ENCODE measurements at places on chromosomes 4 and X.

GRCh38 chr4:68738036-68738435 is 67.6 kb upstream of the UGT2B15 start:
- no peak for DNase-seq

DNA sequence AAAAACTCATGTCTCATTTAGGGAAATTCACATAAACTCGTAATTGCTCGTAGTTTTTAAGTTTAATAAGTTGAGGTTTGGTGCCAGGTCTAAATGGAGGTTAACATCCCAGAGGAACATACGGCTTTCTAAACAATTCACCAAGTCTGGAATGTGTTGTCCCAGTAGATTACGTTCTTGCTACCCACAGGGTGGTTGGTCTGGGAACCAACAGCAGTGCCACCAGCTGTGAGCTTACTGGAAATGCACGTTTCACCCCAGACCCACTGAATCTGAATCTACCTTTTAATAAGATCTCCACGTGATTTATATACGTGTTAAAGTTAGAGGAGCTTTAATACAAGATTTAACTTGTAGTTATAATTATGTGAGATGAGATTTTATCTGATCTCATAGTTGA is 134.3 kb downstream of the BMPR1B start:
- no peak for DNase-seq

GRCh38 chr4:57231781-57232180 is 121.6 kb upstream of the IGFBP7 start:
- no peak for DNase-seq

DNA sequence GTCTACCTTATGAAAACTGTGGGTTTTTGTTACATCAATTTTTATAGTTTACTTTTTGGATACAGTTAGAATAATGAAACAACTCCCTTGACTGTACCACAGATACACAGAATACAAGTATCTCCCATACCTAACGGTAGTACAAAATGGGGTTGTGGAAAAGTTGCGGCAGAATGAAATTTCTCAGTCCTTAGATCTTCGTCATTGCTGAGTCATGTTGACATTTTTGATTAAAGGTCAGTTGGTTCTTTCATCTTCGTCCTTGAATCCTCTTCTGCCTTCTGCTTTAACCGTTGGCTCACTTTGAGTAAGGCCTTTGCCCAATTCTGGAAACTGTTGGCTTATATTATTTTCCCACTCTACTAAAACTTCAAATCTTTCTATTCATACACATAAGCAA is 75.6 kb downstream of the TRIML1 start:
- DNase-seq: no peak

- DNase-seq: no peak
Observed at GRCh38 chr4:128869776-128870509, 60.4 kb downstream of the JADE1 start.

GRCh38 chr4:75229806-75230570 is 284.2 kb downstream of the RCHY1 start:
- DNase-seq: no peak

DNA sequence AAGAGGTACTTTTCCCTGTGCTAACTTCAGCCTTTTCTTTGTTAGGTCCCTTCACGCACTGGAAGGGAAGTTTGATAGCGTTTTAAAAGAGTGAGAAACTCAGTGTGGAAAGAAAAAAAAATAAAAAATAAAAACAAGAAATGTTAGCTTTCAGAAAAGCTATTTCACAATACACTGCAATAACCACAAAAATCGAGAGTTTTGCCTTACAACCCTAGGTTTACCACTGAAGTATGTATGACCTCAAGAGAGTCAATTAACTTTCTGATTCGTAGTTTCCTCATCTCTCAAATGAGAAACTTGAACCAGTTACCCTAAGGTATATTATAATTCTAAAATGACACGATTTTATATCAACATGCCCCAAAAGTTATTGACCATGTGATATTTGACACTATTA is 93.9 kb upstream of the JADE1 start:
- DNase-seq: no peak

DNA sequence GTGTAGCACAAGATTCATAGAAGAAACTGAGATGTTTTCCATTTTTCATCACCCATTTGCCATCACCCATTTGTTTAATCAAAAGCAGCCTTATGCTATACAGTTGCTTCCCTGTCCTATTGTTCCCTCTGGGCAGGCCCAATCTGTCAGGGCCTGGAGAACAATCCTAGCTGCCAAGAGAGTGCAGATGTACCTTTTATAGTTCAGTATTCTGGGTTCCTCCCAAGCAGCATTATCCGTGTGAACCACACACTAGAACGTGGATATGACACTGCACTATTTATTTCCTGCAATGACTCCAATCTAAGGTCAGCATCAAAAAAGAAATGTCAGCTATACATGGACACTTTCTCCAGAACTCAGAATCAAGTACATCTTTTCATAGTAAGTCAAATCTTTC is 269.0 kb downstream of the ADGRA3 start:
- DNase-seq: no peak

GRCh38 chrX:133290076-133290475 is 71.9 kb upstream of the TFDP3 start:
- DNase-seq: no peak

GRCh38 chr4:122845066-122845465 is 18.4 kb downstream of the FGF2 start:
- DNase-seq: no peak

- no peak for DNase-seq
Observed at GRCh38 chrX:47634871-47635575, 5.3 kb upstream of the CFP start.

- DNase-seq: no peak
Observed at GRCh38 chr4:109622626-109623025, 62.6 kb downstream of the MCUB start.

DNA sequence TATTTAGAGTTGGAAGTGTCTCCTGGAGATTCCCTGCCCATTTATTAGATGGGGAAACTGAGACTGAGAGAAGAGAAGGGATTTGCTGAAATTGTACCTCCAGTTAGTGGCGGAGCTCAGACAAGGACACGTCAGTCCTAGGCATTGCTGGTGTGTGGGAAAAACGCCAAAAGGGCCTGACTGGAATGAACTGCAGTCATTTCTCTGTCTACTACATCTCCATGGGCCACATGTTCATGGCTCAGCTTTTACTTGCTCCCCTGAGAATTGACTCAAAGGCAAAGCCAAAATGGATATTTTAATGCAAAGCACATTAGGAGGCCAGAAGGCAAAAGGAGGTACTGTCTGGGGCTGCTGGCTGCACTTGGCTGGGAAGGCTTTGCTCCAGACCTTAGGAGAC is 3.9 kb downstream of the TFDP3 start:
- DNase-seq: no peak

- DNase-seq: peak; percentile 56
Observed at GRCh38 chrX:70755850-70756249, 152.7 kb downstream of the TEX11 start.

DNA sequence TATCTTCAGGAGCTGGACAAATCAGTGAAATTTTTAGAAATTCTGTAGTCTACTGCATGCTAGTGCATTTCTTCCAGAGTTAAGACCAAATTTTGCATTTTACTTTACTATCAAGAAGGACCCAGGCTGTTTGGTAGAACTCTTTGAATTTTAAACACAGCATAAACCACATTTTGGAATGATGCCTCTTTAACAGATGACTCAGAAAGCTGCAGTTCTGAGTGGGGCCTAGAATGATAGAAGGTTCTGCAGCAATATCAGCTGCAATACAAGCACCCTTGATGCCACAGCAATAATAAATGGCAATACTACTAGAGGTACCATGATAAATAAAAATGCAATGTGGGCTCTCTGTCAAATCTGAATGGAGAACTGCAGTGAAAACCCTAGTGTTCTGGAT is 198.7 kb downstream of the TMA16 start:
- no peak for DNase-seq

- peak; percentile 17 for DNase-seq
Observed at GRCh38 chr4:183443655-183444213, 702 bp upstream of the CDKN2AIP start.

DNA sequence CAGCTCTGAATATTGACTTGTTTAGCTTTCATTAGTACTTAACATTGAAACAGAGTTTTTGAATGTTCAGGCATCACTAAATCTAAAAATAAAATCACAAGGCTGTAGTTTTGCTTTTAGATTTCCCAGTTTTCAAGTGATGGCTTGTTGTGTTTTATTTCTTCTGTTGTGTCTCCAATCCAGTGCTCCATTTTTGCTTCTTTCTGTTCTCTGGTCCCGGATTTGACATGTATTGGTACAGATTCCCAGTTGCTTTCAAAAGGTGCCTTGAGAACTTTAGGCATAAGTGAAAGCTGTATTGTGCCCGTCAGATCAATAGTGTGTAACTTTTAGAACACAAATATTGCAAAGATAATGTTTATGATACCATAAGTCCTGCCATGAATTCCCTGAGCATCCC is 53.2 kb downstream of the ARHGAP10 start:
- no peak for DNase-seq

GRCh38 chr4:122827258-122827878 is 737 bp downstream of the FGF2 start:
- no peak for DNase-seq

- peak; percentile 67 for DNase-seq
Observed at GRCh38 chr4:70734168-70734954, 12.6 kb downstream of the RUFY3 start.

- DNase-seq: no peak
Observed at GRCh38 chr4:118396881-118397622, 44.2 kb upstream of the PRSS12 start.

GRCh38 chrX:17930850-17931249 is 69.8 kb upstream of the RAI2 start:
- DNase-seq: no peak

DNA sequence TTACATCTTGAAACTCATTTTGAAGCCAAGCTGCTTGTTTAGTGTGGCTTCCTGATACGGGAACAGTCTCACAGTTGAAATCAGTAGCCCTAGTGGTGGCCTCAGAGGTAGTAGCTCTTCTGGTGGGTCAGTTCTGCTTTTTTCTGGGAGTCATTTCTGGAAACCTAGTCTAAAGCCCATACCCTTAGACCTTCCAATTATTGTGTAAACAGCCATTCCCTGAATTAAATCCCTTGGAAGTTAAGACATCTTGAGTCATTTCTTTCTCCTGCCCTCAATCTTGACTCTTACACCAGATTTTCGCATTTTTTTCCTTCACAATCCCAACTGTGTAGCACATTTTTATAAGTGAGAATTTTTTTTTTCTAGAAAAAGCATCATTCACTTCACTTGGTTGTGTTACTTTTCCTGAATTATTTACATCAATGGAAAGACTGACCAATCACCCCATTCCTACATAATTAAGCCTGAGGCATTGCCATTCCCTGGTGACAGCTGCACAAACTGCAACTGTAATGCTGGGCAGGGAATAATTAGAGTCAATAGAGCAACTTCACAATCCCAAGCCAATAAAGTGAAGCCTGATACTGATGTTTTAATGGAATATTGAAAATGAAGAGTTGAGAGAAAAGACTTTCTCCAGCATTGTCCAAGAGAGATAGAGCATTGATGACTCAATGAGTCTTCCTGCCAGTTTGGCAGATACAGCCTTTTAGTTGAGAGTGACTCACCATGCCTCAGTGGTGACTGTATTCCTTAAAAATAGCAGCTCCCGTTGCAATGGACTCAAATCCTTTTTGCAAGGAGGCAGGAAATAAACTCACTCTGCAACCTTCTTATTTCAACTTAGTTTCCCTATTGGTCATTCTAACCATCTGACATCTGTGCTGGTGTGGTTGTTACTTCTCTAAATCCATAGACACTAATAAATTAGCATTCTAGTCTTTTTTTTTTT is 13.0 kb upstream of the SEPSECS start:
- DNase-seq: no peak

DNA sequence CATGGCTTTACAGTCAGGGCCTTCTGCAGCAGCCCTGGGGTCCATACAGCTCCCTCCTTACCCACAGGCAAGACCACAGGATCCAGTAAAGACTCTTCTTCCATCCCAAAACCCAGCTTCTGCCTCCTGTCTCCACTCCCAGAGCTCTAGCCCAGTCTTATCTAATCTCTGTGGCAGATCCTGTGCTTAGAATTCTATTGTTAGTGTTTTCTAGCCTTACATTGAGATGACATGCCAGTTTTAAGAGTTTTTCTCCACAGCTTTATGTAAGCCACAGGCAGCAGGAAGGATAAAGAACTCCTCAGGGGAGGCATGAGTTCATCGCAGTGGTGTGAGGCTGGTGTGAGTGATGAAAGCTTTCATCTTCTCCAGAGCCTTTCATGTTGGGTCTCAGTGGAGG is 129.1 kb downstream of the RCHY1 start:
- DNase-seq: no peak

DNA sequence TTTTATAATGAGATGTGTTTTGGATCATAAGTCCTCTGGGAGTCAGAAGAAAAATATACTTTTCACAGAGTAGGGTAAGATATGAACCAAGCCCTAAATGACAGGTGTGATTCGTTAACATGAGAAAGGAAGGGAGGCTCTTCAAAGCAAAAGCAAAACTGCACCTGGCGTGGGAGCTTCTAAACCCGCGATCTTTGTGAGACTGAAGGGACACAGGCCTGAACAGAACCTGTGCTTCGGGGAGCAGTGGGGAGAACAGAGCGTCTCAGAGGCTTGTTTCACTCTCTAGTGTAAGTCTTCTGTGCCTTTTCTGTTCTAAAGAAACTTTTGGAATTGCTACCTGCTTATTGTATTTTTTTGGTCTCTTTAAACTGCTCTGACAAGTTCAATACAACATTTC is 30.2 kb upstream of the CYP4V2 start:
- no peak for DNase-seq

GRCh38 chr4:84792366-84793301 is 173.9 kb downstream of the WDFY3 start:
- DNase-seq: no peak

GRCh38 chr4:135833529-135833928 is 1631.9 kb upstream of the PABPC4L start:
- no peak for DNase-seq

GRCh38 chr4:169014586-169014985 is 4.5 kb upstream of the CBR4 start:
- DNase-seq: no peak

All from CD4-positive, alpha-beta T cell treated with Interleukin-6 at 100 ng/mL for 8 hours (primary cell).